ENCODE measurements at places on chromosomes 3 and 15.

DNA sequence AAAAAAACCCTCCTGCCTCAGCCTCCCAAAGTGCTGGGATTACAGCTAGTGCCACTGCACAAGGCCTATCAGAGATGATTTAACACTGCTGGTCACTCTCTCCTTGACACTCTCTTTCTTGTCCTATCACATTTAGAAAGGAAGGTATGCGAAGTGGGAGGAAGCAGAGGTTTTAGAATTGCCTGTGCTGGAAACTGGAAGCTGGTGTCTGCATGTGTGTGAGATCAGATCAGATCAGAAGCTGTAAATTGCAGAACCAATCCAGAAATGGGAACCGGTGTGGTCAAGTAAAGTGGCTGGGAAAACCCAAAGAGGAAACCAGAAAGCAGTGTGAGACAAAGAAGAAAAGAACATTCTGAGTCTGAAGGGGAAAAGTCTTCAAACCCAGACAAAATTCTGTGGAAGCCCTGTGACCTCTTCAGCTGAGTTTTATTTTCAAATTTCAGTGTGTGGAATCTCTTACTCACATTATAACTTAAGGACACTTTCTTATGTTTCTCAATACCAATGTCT lies 2.8 kb downstream of the EFHB start:
- DNase-seq = no peak

GRCh38 chr3:120457827-120458226 lies 7.0 kb upstream of the FSTL1 start:
- DNase-seq = no peak

DNA sequence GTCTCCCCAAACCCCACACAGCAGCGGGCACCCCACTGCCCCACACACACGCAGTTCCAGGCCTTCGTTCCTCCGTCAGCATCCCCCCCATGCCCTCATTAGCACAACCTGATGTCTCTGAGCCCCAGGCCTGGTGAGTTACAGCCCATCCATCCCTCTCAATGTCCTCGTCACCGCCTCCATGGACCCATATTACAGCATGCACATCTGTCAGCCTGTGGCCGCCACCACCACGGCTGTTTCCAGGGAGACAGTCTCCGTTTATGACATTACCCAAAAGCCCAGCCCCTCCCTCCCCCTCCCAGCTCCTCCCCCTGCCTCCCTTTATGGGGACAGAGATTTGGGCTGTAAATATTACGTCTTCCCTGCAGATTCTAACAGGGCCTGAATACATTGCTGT lies 143.1 kb upstream of the LINGO1 start:
- DNase-seq = no peak

DNA sequence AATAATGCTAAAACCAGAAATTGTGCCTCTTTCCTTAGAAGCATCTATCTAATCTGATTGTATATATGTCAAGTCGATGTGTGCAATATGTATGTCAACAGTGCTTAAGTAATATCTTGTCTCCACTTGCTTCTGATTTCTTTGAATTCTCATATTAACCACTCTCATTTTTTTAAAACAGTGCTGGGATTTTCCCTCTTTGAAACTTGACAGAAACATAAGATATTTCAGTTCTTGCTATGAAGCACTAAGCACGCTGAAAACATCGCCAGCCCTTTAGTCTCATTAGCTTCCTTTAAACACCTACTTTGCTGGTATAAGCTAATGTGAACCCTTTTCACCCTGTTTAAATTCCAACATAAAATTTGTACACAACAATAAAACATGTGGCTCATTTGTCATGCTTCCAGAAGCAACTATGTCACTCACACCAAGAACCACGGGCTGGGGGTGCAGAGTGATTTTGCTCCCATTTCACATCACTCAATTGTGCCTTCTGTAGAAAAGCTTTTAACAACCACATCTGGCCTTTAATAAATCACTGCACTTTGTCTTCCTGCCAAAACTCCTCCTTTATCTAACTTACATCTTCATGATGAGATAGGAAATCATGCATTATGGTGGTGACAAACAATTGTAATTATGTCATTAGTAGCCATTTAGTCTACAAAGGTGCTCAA lies 185.2 kb downstream of the FOXP1 start:
- DNase-seq = no peak

DNA sequence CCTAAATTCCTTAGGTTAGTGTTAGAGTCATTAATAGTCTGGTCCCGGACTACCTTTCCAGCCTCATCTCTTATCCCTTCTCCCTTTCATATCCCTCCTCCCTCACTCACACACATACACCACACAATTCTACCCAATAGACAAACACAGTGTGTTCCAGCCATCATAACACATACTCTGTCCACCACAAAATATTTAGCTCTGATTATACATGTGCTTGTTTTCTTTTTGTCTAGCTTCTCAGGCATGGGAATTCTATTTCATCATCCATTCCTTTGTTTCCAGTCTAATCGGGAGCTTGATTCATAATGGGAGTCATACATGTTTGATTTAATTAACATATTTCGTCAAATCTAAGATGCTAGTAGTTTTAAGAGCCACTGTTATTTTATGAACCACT lies 161.8 kb upstream of the BFSP2 start:
- DNase-seq = no peak

DNA sequence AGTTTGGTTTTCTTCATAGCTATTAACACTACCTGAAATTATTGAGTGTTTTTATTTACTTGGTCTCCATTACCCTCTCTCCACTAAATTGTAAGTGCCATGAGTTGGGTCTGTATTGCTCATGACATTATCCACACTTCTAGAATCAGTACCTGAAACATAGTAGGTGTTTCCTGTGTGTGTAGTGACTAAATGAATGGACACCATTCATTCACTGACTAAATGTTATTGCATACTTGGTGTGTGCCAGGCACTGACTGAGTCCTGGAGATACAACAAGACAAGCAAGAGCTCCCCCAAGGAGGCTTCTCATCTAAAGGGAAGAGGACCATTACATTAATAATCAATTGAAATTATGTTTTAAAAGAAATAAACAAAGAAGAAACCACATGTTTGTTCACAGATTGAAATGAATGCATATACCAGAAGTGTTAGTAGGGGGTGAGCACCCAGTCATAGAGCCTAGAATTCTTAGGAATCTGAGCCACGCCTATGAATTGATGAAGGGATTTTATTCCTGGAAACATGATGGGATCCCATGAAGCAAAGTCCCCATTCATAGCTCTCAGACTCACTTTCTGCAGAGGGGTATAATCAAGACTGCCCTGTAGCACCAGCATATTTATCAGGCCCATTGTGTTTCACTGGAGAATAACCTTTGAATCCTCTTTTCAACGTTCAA lies 31.7 kb upstream of the ATOSA start:
- no peak for DNase-seq

DNA sequence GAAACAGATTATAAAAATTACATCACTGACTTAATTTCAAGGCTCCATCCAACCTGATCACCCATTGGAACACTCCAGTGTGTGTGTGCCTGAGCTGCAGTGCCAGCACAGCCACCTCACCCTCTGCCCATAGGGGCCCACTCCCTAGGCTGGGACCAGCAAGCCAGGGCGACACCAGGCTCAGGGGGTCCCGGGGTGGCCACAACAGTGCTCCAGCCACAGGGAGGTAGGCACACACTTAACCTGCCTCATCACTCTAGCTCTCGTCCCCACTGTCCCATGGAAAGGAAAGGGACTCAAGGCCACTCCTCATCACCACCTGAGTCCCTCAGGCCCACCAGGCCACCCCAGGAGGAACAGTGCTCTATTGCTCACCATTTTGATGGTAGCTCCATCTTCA lies 24.9 kb downstream of the ZXDC start:
- DNase-seq = no peak

GRCh38 chr3:16073203-16073602 lies 101.3 kb upstream of the GALNT15 start:
- no peak for DNase-seq

DNA sequence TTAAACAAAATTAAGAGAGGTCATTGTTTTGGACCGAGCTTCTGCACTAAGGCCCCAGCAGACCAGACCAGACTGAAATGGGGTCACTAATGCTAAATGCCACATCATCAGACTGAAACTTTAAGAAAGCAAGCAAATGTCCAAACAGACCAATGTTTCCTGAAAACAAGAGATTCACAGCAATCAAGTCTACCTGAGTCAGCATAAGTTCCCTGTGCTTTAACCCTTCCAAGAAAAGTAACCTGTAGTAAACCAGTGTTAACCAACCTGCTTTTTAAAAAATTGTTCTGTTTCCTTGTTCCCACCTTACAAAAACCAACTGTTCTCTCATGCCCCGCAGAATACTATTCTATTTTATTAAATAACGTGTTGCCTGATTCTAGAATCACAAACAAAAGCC lies 241.1 kb upstream of the GADL1 start:
- no peak for DNase-seq

All from HEK293T (cell line).